ENCODE measurements at places on chromosomes 1 and 21.

- peak; percentile 59 for DNase-seq
These were observed 9.3 kb upstream of the CACYBP start for GRCh38 chr1:174990382-174990999.

DNA sequence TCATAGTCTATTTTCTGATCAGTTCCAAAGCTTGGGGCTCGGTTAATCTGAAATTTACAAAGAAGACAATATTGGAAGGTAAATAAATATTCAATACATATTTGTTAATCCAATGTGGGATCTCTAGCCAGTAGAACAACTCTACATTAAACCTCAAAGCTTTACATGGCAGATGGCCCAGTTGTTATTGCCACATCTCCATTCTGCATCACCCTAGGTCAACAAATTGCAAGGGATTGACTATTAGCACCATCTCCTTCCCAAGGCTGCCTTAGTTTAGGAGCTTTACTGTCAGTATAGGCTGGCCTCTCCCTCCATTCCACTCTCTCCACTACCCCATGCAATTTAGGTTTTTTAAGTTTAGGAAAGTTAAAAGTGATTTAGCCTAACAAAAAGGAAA is 69.7 kb downstream of the TTLL7 start:
- no peak for DNase-seq

GRCh38 chr1:67393240-67393639 is 37.0 kb downstream of the SERBP1 start:
- DNase-seq: no peak

DNA sequence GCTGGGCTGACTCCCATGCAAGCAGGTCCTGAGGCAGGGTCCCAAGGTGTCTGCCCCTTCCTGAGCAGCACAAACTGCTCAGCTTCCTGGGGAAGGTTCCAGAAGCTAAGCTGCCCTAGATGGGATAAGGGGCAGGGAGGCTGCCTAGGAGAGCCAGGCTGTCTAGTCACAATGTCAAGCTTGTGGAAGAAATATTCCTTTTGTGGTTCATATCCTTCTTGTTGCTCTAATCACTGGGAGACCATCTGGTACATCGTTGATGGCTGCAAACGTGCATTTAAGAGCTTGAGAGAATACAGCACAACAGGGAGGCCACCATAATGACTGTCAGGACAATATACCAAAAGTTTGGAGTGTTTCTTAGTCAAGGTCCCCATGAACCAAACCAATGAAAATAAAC is 67.4 kb downstream of the SLC16A1 start:
- DNase-seq: no peak

DNA sequence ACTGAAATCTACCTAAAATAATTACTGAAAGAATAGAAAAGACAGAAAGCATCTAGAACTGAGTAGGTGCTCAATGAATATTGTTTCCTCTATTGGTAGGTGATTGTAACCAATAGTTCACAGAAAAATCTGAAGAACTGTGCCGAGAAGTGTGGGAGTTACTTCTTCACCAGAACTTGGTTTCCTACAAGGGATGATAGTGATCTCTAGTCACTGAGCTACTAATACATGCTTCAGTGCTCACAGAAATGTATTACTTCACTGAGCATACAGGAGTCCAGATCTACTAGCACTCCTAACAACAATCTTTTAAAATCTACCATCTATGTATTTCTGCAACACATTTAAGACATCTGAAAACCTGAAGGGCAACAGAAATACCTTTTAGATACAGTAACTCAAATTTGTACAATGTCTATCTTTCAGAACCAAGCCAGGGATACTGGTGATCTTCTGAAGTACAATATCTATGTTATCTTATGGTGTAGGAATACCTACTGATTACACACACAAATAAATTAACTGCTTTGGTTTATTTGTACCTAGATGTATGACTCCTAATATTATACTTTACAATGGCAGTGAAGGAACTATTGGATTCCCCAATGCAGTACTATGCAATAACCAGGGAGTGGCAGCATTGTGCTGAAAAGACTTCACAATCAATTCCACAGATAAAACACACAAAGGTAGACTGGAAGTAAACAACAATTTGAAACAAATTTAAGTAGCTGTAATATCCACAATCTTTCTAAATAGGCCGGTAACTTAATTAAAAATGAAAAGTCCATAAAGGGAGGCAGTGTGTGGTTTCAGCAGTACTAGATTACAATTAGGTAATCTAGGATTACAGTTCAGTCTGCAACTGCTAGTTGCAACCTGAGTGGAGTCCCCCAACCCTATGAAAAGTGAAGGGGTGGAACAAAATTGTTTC is 243.0 kb downstream of the SLC45A1 start:
- no peak for DNase-seq

- no peak for DNase-seq
These were observed 62.6 kb downstream of the ZBTB18 start for GRCh38 chr1:244113532-244114320.

DNA sequence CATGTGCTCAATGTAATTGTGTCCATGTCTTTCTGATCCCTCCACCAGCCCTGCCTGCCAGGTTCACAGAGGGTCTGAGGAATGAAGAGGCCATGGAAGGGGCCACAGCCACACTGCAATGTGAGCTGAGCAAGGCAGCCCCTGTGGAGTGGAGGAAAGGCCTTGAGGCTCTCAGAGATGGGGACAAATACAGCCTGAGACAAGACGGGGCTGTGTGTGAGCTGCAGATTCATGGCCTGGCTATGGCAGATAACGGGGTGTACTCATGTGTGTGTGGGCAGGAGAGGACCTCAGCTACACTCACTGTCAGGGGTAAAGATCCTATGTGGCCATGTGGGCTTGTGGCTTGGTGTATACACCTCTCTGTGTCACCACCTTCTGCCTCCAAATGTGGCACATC is 91.4 kb downstream of the OBSCN start:
- no peak for DNase-seq

GRCh38 chr1:197319631-197320030 is 51.6 kb downstream of the CRB1 start:
- DNase-seq: no peak

DNA sequence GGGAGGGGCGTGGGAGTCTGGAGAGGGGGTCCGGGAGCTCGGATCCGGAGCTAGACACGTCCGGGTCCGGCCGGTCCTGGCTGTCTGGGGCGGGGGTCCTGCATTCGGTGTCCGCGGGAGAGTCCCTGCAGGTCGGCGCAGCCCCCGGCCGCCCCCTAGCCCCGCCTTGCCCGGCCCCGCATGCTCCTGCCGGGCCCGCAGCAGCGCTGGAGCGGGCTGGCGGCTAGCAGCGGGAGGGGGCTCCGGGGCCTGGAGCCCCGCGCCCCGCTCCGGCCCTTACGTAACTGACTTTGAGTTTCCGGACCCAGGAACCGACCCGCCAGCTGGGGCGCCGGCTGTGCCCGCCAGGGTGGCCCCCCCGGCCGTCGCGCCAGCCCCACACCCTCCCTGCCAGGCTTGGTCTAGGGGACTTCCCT is 26.9 kb upstream of the EPB41 start:
- DNase-seq: no peak

DNA sequence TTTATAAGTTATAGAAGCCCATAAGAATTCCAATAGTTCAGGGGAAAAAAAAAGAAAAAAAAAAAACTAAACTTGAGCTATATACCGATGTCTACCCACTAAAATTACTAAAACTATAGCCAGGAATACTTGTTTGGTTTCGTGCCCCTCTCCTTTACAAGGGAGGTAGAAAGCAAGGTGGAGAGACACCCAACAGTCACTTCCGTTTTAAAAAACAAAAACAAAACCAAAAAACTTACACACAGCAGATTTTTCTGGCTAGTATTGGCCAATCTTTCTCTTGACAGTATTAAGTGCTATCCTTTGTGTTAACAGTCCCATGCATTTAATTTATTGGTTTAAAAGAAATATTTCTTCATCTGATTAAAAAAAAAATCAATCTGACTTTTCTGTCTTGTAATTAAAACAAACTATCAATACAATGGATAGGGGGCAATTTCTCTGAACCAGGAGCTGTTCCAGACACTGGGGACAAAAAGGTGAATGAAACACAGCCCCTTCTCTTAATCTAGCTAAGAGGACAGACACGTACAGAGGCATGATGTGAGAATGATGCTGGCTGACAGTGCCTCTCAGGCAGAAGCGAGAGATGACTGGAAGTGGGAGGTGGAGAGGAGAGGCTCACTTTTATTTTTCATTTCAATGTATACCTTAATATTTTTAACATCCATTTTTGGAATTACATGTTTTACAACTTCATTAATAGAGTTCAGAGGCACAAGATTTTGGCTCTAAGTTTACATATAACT is 214.8 kb downstream of the RERE start:
- no peak for DNase-seq

- DNase-seq: no peak
These were observed 19.3 kb upstream of the KLHDC8A start for GRCh38 chr1:205375835-205376545.

DNA sequence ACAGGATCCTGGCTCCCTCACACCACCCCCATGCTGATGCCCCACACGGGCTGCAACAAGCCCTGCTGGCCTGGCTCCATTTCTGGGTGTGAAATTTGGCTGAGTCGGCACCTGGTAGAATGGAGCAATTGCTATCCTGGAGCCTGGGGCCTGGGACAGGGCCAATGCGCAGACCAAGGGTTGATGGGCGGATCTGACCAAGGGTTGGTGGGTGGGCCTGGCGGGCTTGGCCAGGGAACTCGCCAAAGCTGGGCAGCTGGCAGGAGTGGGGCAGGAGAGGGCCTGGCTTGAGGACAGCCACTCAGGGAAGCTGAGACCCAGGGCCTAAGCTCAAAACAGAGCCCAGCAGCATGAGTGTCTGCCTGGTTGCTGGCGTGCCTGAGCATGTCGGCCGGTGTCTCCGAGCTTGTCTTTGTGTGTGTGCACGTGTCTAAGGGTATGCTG is 70.9 kb upstream of the POU3F1 start:
- no peak for DNase-seq

DNA sequence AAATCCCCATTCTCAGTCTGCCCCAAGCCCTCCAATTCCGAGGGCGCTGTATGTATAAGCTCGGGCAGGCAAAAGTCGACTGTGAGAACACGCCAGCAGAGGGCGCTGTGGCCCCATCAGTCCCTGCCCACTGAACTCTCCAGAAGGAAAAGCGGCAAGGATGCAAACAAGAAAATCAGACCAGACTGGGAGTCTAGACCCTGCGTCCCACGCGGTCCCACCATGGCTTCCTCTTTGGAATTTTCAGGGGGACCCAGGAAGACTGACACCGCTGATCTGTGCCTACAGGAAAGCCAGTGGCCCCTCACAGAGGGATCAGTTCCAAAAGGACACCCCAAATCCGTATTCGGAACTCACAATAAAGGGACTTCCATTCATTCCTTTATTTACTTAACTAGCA is 19.5 kb downstream of the TEX35 start:
- DNase-seq: no peak

DNA sequence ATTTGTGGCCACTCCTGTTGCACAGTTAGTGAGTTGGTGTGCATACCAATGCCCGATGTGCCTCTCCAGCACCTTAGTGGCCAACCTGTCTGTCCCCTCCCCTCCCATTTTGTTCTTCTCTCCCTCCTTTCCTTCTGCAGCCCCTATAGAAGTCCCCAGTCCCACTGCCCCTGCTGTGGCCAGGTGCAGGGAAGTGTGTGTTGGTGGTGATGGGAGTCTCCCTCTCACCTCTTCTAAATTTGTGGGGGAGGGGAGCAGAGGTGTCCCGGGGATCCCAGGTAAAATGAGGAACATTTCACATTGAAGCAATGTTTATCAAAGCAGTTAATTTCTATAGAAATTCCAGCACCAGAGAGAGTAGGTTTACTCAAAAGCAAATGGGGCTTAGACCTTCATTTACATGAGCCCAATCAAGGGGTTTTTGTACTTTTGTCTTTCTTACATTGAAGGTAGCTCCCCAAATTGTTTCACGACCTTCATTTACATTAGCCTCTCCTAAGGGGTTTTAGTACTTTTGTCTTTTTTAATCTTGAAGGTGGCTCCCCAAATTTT is 3.0 kb upstream of the C1orf21 start:
- DNase-seq: no peak

GRCh38 chr1:199946305-199947155 is 81.0 kb upstream of the NR5A2 start:
- DNase-seq: no peak

- no peak for DNase-seq
These were observed 121.7 kb upstream of the FOXD3 start for GRCh38 chr1:63200676-63201075.

GRCh38 chr1:110136911-110137310 is 13.4 kb upstream of the SLC6A17 start:
- DNase-seq: no peak

DNA sequence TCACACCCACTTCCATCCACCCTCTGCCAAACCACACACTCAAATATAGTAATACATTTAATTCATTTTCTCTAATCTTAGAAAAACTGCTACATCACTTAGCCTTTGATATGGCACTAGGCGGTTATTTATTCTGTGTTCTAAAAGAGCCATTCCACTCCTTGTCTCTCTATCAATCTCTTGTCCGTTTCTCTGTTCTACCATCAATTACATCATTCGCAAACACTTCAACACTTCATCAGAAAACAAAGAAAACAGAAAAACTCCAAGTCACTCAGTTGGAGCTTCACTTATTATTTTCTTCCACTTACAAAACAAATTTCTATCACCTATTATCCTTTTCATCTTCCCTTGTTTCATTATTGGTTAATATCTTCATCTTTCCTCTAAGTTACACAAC is 1523.0 kb downstream of the KCNT2 start:
- no peak for DNase-seq

DNA sequence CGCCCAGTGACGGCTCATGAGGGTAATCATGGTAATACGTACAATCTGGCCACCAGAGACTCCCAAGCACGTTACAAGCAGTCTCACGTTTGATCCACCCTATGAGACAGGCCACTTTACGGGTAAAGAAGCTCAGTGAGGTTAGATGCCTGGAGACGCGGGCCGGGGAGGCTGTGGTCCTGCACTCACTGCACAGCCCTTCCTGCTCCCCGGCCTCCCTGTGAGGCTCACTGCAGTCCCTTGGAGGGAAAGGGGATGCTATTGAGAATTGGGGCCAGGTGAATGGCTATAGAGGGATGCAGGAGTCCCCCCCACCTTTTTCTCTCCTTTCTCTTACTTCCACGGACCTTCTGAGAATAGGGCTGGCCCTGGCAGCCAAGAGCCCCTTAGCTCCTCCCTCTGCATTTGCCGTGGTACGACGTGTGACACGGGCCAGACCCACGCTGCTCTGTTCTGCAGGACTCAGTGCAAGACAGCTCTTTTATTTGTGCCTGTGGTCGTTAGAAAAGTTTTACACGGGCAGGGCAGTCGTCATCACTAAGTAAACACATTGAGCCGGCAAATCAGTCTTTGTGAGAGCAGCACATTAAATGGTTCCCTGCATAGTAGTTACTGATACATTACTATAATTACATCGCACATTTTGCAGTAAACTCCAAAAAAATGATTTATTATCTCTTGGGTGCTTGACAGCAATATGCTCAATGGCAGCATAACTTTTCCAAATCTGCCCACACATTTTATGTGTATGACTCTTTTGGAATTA is 18.8 kb downstream of the KIF26B start:
- DNase-seq: no peak

- peak; percentile 67 for DNase-seq
These were observed 9.5 kb upstream of the B3GALNT2 start for GRCh38 chr1:235513495-235514366.

GRCh38 chr1:68384321-68384813 is 65.4 kb downstream of the RPE65 start:
- DNase-seq: peak; percentile 98

- no peak for DNase-seq
These were observed 43.2 kb upstream of the C1orf185 start for GRCh38 chr1:51058858-51059257.

GRCh38 chr1:173171152-173171551 is 36.0 kb downstream of the TNFSF4 start:
- no peak for DNase-seq
